SIG-M5 (cell line): ENCODE measurements at places on chromosomes 1 and 21.

DNA sequence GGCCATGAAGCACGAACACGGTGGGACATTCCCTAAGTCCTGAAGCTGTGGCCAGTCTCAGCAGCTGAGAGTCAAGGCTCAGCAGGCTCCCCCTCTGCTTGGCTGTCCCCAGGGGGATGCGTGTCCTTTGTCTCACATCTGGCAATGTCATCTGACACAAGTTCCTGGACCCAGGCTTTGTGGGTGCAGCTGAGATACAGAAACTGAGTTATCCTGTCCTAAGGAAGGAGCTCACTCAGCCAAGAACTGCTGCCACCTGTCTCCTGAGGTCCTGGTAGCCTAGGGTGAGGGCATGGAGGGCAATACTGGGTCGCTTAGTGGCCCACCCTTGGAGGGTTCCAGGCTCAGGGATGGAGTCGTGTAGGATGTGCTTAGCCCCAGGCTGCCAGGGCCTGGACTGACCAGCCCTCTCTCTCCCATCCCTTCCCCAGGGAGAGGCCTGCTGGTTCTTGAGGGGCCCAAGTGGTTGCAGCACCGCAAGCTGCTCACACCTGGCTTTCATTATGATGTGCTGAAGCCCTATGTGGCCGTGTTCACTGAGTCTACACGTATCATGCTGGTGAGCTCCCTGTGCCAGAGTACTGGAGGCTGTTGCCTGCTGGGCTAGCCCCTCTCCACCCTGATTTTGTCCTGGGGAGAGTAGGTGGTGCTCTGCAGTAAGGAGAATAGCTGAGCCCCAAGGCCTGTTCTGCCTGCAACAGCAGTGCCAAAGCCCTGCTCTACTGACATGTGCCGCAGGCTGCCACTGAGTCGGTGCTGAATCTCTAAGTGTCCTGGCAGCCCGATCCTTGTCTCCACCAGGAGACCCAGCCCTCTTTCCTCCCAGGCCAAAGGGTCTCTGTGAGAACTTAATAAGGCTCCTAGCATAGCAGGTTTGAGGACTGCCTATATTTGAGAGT, 13.5 kb downstream of the CYP4B1 start:
- DNase-seq = no peak

DNA sequence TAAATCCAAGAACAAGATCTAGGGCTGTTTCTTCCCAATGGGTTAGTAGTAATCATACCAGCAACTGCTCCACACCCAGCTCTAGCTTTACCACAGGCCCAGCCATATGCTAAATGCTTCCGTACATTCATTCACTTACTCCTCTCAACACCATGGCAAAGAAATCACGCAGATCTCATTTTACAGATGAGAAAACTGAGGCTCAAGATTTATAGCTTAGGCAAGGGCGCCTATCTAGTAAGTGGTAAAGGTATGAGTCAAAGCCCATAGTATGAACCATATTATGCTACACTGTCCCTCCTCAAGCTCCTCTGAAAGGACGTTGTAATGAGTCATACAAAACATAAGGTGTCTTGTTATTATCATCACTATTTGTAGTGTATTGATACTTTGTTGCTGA, 82.2 kb downstream of the NIBAN1 start:
- no peak for DNase-seq

DNA sequence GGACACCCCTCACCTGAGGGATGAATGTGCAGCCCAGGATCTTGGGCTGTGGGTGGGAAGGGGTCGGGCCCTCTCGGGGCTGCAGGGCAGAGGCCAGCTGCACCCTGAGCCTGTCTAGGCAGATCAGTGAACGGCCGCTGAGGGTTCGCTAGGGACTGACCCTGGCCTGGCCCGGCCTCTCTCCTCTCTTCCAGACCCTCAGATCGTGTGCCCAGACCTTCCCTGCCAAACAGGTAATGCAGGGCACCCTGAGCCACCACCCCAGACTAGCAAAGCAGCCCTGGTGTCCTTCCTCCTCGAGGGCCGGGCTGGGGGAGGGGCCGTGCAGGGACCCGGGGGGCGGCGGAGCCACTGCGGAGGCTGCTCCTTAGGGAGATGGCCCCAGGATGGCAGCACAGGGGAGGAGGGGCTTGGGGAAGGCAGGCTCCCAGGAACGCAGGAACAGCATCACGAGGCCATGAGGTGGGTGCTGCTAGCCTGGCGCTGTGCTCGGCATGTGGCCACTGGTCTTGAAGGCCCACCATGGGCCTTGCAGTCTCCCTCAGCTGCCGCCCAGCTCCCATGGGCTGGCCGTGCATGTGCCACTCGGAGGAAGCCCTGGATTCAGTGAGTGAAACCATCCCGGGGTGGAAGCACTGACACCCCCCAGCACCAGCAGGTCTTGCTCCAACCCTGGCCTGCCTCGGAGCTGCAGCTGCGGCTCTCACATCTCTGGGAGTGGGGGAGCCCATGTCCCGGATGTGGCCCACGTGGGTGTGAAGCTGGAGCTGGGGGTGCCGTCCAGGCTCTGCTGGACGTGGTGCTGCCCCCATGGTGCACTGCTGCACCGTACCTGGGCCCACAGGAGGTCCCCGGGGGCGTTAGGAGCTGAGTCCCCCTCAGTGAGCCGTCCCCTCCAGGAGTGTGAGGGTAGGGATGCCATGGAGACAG, 28.7 kb downstream of the COL6A2 start:
- no peak for DNase-seq

- DNase-seq = no peak
These were observed 8.2 kb downstream of the LMNA start for GRCh38 chr1:156122519-156123355.

GRCh38 chr21:36183144-36183795, 26.6 kb downstream of the DOP1B start:
- no peak for DNase-seq
